WTC11 (cell line): ENCODE measurements at places on chromosomes 5 and 9.

- no peak for DNase-seq
Measured at GRCh38 chr5:153542536-153542935, 52.1 kb downstream of the GRIA1 start.

DNA sequence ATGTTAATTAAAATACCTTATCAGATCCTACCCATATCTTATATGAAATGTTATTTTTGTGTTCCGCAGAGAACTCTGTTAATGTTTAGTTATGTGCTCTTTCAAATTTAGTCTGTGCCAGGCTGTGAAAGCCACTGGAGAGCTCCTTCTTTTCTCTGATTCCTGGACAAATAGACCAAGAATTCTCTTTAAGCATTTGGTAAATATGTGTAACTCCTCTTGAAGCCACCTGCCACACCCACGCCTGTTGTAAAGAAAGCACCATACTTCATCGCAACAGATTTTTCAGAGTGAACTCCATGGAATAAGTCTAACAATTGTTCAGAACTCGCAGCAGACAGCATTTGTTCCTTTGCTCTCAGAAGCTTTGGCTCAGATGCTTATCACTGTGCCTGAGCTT, 301.1 kb downstream of the FAM170A start:
- DNase-seq, result no peak

- DNase-seq, result no peak
Measured at GRCh38 chr9:112487799-112488340, 1.2 kb downstream of the KIAA1958 start.

DNA sequence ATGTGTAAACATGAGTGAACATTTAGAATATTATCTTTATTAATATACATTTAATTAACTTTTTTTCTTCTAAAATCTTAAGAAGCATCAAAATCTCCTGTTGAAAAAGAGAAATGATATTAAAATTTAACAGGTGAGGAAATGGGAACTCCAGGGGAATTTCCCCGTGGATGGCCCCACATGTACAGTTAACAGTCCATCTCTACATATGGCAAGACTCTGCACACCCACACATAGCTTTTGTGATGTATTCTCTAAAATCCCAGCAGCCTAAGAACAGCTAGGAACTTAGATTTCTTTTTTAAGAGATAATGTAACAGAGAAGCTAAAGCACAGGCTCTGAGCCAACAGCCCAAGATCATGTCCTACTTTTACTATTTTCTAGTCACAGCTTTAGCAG, 556.3 kb upstream of the RGMB start:
- no peak for DNase-seq

- no peak for DNase-seq
Measured at GRCh38 chr5:178403351-178403750, 170.7 kb upstream of the PHYKPL start.

DNA sequence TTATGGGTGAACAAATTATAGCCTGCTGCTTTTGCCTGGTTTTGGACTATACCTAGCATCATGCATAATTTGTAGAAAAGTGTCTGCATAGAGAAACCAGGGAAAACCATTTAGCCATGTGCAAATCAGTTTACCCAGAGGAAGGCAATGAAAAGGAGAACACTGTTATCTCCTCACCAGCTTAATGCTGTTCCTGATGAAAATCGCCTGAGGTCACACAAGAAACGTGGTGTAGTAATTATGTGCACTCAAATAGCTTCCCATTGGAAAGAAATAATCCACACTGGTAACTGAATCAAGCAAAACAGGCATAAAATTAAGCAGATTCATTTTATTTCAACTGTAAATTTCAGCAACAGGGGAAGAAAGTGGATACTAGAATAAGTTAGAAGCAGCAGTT, 51.7 kb upstream of the FAM240B start:
- no peak for DNase-seq

GRCh38 chr9:4760122-4760521, 19.1 kb upstream of the AK3 start:
- DNase-seq, result no peak

DNA sequence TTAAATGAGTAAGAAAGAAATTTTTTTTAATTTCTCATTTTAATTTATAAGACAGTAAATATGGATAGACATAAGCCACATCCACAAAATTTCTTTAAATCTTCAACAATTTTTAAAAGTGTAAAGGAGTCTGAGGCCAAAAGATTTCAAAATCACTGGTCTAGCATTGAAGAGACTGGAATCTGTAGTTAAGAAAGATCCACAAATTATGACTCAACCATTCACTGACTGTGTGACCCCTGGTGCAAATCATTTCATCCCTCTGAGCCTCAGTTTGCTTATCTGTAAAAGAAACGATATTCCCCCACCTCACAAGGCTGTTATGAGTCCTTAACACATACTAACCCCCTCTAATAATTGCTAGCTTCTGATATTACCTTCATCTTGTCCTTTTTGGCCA, 98.5 kb downstream of the EBF1 start:
- DNase-seq, result no peak

- no peak for DNase-seq
Measured at GRCh38 chr5:54610197-54610944, 92.8 kb downstream of the SNX18 start.

GRCh38 chr5:131794586-131794985, 2.2 kb downstream of the FNIP1 start:
- DNase-seq, result no peak

GRCh38 chr9:12722131-12722530, 28.9 kb downstream of the TYRP1 start:
- no peak for DNase-seq

- DNase-seq, result no peak
Measured at GRCh38 chr5:151054709-151055108, 26.1 kb downstream of the TNIP1 start.

DNA sequence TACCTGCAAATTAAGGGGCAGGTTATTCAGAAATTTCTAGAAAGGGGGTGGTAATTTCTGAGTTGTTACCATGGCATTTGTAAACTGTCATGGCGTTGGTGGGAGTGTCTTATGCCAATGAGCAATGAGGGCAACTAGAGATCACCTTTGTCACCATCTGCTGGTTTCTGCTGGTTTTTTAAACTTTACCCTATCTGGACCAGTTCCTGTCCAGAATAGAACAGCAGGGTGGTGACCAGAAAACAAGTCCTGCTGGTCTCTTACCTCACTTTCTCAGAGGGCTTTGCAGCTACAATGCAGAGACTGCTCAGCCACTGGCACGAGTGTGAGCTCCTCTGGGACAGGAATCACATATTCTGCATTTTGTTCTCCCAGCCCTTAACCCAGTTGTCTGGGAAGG, 51.4 kb downstream of the FAM114A2 start:
- DNase-seq, result no peak

DNA sequence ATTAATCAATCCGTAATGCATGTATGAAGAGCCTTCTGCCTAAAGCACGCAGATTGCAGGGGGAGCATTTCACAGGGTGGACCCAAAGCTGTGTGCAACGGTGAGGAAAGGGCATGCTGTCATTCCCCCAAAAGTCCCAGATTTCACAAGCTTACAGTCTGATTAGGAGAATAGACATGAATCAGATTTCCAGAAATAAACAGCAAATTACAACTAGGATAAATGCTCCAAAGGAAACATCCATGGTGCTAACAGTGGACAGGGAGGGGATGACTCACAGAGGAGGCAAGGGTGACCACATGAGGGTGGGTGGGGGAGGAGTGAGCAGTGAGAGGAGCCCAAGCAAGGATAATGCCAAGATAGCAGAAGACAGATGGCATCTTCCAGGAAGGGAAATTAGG, 258.4 kb upstream of the TAS2R1 start:
- DNase-seq, result no peak

- no peak for DNase-seq
Measured at GRCh38 chr9:120066315-120066714, 513.7 kb downstream of the CDK5RAP2 start.

DNA sequence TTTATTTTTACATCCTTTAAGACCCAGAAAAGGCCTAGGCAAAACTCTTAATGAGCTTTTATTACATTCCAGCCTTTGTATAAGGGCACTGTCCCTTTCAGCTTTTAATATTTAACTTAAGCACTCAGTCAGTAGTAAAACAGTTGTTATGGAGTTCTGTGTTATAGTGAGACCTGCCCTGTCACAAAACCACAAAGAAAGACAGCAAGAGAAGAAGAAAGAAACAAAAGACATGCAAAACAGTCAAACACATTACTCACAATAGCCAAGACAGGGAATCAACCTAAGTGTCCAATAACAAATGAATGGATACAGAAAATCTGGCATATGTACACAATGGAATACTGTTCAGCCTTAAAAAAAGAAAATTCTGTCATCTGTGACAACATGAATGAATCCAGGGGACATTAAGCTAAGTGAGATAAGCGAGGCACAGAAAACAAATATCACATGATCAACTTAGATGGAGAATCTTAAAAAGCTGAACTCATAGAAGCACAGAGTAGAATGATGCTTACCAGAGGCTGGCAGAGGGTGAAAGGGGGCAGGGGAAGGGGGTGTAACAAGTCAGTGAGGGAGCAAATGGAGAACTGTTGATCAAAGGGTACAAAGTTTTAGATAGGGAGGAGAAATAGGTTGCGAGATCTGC, 63.8 kb upstream of the CCNG1 start:
- no peak for DNase-seq

DNA sequence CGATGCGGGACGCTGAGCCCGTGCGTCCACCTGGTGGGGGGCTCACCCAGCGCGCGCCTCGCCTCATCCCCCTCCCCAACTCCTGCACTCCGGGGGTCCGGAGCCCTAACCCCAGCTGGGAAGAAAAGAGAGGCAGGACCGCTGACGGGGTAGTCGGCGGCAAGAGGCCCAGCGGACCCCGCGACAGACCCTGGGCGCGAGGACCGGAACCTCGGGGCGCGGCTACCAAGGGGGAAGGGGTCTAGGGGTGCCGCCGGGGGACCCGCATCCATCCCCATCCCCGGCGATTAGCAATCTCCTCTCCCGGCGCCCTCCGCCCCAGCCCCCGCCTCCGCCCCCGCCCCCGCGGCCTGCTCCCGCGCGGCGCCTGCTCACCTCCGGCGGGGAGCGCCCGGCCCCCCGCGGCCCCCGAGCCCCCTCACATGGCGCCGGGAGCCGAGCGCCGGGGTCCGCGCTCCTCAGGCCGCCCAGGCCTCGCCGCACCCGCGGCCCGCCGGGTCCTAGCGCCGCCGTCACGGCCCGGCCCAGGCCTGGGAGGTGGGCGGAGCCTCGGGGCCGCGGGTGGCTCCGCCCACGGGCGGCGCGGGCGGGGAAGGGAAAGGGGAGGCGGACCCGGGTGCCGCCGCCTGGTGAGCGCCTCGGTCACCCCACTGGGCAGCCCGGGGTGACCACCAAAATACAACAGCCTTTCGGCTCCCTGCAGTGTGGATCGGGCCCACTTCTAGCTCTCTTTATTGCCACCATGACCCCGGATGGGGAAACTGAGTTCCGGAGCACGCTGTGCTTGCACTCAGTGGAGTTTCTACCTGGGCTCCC, at the start of gene ST6GALNAC6:
Gene ST6GALNAC6, minus strand, starts transcription at position 476 of the 816 bp plus-strand sequence. CDS start 1,622 bp downstream, outside the sequence.
- DNase-seq, result peak; percentile 55

DNA sequence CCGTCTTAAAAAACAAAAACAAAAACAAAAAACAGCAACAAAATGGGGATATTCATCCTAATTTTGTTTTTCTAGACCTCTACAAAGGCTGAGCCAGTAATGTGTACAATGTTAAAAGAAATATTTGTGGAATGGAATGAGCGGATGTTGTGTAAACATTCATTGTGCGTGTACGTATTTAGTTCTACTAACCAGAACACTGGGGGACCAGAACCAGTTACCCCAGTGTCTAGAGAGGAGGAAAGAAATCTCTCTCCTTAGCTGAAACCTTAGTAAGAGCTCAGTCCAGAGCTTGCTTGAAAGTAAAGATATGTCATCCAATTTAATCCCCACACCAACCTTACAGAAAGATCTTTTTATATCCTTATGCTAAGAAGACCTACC, 106.7 kb upstream of the CPEB4 start:
- no peak for DNase-seq

- no peak for DNase-seq
Measured at GRCh38 chr5:175868348-175868723, 3.0 kb upstream of the CPLX2 start.
